ENCODE measurements at places on chromosomes 4 and X.

- DNase-seq = peak; percentile 75
Observed at GRCh38 chr4:189202182-189202868, 738.3 kb upstream of the FRG1 start.

- DNase-seq = no peak
Observed at GRCh38 chr4:187714957-187715356, 280.6 kb upstream of the ZFP42 start.

DNA sequence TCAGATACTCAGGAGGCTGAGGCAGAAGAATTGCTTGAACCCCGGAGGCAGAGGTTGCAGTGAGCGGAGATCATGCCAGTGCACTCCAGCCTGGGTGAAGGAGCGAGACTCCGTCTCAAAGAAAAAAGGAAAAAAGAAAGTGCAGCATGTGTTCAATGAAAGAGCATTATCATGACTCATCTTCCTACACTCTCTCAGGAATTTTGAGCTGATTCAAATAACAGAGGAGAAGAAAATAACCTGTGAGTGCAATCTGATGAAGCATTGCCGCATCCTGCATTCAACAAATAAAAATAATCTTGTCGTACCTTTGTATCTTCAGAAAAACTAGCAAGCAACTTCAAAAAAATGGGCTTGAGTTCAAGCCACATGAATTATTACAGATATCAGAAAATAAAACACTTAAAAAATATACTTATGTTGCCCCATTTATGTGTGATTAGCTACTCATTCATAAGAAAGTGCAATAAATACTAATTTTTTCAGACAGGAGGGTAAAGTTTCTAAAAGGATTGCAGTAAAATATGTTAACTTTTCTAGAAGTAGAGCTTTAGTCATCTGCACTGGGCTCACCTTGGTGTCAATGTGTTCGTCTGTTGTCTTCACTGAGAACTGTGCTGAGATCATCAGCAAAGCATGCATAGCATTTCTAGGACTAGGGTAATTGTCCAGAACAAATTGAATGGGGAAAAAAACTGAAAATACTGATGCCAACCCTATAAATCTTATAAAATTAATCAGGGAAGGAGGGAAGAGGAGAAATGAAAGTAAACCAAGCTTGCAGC is 90.4 kb upstream of the VCX3B start:
- DNase-seq = no peak

DNA sequence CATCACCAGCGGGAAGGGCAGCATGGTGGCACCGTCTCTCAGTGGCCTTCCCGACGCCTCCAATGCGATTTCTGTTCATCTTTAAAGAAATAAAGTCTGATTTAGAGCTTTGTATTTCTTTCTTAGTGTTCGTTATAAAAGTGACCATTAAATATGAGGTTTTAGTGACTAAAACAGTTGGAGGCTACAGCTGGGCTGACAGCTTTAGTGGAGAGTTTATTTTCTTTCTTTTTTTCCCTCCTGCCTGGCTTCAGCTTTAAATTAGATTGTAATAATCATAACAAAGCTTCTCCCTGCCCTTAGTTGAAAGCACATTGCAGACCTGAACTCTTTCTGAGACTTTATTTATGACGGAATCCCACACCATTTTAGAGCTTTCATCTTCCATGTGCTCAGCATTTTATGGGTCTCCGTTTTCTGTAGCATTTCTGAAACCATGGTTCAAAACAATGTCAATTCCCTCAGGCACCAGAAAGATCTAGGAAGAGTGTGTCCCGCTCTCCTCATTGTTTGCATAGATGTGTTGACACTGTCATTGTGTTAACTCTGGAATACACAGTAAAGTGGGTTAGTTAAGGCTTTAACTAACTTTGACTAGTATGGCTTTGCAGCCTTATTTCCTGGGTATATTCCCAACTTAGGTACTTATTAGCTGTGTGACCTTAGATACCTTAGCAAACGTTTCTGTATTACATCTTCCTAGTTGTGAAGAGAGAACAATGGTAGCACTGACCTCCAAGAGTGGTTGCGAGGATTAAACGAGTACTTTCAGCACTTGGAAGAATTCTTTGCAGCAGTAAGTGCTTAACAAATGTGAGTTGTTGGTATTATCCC is 97.4 kb upstream of the PGRMC2 start:
- DNase-seq = no peak

DNA sequence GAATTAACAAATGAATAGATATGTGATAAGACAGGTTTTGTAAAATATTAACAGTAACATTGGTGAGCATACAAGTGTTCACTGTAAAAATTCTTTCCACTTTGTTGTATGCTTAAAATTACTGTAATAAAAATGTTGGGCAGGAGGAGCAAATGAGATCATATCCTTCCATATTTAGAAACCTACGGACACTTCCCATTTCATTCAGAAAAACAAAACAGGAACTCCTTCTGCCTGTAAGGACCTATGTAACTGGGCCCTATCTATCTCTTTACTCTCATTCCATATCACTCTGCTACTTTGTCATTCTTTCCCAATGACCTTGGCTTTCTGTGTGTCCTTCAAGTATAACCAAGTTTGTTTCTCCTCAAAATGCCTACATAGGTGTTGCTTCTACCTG is 53.7 kb upstream of the SLC39A8 start:
- no peak for DNase-seq

DNA sequence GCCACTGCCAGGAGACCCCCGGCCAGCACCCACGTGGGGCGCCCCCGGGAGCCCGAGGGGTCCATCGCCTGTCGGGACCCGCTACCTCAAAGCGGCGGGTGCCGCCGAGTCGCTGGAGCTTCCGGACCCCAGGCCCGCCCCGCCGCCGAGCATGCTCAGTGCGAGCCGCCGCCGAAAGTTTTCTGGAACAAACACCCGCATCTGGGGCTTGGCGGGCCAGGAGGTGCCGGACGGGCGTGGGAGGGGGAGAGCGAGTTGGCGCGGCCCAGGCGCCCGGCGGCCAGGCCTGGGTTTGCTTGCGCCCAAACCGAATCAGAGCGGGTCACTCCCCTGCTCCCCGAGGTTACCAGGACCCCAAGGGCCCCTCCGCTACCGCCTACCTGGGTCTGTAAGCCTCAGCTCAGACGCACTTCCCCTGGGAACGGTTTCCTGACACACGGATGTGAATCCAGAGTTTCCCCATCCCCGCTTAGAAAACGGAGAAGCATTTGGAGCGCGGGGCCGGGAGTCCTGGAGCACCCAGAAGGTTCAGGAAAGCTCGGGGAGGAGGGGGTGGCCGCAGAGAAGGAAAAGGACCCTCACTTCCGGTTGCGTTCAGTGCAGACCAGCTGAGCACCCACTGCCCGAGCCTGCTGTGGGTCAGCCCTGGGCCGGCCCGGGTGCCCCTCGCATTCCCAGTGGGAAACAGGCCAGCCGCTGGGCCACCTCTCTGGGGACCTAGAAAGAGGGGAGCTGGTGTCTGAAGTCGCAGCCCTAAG is at the start of gene EVC2:
Gene EVC2 (minus strand): TSS at position 111 of the 758 bp plus-strand sequence. CDS start 46 bp downstream, at position 65.
- DNase-seq = peak; percentile 86

DNA sequence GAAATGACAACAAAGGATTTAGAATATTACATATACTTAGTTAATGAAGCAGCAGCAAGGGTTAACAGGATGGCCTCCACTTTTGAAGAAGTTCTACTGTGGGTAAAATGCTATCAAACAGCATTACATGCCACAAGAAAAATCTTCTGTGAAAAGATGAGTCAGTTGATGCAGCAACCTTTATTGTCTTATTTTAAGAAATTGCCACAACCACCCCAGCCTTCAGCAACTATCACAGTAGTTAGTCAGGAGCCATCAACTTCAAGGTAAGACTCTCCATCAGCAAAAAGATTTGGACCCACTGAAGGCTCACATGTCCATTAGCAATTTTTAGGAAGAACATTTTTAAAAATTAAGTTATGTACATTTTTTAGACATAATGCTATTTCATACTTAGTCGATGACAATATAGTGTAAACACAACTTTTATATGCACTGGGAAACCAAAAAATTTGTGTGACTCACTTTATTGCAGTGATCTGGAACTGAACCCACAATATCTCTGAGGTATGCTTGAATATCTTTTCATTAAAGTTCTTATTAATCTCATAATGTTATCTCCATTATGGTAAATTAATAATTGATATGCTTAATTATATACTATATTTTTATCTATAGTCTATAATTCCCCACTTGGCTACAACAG is 81.2 kb downstream of the SPCS3 start:
- DNase-seq = no peak

DNA sequence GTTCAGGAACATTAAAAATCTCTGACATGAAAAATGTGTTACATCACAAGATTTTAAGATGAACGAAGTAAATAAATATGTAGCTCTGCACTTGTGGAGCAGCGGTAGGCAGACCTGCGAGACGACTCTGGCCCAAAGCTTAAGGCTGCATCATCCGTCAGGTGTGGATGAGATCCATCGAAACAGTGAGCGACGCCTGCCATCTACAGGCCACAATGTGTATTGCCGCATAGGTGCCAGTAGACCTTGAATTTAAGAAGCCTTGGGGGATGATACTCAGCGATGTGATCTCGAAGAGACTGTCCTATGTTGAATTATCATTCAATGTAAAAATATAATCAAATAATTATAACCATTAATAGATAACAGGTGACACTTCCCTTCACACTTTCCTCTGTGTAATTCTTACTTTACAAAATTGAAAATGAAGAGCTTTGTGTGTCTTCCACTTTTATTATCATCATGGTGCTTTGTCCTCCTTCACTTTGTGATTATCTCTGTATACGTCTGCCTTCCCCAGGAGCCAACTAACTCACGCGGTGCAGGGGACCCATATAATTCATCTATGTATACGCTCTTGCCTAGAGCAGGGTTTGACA is 851.0 kb downstream of the RAB28 start:
- peak; percentile 67 for DNase-seq

DNA sequence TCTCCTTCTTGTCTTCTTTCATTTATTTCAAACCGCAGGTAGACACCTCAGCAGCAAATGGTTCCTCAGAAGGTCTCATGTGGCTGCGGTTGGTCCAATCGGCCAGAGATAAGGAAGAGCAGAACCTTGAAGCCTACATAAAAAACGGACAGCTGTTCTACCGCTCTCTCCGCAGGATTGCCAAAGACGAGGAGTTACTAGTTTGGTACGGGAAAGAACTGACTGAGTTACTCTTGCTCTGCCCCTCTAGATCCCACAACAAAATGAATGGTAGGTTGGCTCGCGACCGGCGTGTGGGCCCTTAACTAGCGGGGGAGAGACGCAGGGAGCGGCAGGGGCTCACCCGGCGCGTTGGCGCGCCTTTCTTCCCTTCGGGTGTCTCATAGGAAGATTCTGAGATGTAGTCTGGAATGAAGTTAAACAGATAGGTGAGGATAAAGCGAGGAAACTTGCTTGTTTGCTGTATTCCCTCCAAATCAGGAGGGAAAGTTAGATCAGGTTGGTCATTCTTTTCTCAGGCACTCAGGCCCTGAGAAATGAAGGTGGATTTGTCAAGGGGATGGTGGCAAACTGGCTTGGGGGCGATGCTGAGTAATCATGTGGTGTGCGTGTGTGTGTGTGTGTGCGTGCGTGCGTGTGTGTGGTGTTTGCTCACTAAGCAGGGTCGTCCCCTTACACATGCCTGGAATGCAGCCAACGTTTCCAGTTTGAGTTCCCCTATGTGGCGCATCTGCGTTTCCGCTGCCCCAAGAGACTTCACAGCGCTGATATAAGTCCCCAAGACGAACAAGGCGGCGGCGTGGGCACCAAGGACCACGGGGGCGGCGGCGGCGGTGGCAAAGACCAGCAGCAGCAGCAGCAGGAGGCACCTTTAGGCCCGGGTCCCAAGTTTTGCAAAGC is 4.2 kb downstream of the PRDM8 start:
- DNase-seq = no peak

- DNase-seq = no peak
Observed at GRCh38 chr4:2914256-2915126, 48.7 kb downstream of the NOP14 start.

DNA sequence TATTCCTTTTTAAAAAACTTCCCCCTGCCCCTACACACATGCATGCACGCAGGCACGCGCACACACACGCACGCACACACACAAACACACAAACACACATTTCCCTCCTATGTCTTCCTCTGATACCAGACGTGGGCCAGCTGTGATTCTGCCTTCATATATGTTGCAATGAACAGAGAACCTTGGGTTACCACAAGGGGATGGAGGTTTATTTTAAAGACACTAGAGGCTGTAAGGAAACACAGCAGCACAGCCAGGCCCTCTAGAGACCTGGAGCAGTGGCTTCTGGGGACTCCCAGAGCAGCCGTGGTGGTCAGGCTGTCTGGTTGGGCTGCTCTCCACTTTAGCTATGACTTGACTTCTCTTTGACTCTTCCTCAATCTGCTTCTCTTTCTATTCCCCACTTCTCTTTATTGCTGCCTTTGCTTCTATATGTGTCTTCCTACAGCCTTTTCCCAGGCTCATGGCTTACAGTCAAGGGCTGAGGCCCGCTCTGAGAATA is 3.2 kb upstream of the TLR10 start:
- no peak for DNase-seq

- no peak for DNase-seq
Observed at GRCh38 chr4:118783887-118784286, 52.0 kb downstream of the SEC24D start.

GRCh38 chr4:68907245-68907644 is 44.4 kb downstream of the UGT2A3 start:
- no peak for DNase-seq

DNA sequence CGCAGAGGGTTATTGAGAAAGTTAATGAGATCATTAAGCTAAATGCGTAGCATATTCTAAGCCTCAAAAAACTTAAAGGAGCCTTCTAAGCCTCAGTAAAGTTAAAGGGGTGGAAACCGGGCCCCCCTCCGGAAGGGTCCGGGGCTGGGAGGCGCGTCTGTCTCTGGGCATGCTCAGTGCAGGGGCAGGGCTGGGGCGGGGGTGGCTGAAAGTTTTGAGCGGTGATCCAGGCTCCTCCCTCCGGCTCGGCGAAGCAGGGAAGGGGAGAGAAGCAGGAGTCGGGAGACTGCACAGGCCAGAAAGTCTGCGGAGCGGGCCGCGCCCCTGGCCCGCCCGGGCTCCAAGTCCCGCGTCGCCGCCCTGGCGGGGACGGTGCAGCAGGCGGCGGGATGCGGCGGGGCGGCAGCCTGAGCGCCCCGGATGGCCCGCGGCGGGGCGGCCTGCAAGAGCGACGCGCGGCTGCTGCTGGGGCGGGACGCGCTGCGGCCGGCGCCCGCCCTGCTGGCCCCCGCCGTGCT is at the start of gene EVC:
Gene EVC (plus strand): TSS at position 241 of the 518 bp plus-strand sequence. CDS start 180 bp downstream, at position 421.
- peak; percentile 92 for DNase-seq

DNA sequence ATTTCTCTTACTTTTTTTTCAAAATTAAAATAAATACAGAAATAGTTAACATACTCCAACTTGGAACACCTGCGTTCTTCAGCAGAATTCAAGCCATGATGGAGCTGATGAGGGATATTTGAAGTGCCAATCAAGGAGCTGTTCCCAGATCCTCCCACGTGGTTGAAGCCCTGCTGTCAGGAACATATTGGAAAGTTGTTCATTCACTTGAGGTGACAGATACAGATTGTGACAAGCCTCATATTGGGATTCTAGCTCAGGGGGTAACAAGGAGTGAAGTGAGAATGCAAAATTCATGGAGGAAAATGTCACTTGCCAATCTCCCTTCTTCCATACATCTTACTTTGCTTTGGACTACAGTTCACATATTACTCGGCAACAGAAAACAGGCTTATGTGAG is 2670.8 kb downstream of the PCDH7 start:
- no peak for DNase-seq

- no peak for DNase-seq
Observed at GRCh38 chr4:170134821-170135220, 45.1 kb upstream of the AADAT start.
